ENCODE measurements at places on chromosomes 11 and 22. TPM values are rescaled to one million over a fixed set of nuclear protein-coding genes. Genes with fewer than 3 reads are reported as not detected.
A peak's percentile ranks its signal among the peaks of the same experiment; 100 is the strongest.

- no peak for DNase-seq
Measured at GRCh38 chr11:8095371-8095770, 14.4 kb downstream of the TUB start.

DNA sequence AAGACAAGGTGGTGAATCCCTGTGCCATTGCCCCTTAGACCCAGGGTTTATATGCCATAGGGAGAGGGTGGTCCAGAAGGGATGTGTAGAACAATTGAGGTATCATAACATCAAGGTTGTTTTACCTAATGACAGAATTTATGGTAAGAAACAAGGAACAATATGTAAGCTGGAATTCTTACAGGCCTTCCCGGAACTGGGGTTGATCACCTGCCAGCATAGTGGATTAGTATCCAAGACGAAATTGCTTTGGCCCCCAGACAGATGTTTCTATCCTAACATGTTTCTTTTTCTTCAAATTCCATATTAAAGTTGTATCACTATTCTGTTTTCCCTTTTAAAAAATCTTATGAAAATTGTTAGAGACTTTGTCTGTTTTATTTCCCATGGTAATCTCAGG is 343.8 kb upstream of the ANO3 start:
- no peak for DNase-seq

DNA sequence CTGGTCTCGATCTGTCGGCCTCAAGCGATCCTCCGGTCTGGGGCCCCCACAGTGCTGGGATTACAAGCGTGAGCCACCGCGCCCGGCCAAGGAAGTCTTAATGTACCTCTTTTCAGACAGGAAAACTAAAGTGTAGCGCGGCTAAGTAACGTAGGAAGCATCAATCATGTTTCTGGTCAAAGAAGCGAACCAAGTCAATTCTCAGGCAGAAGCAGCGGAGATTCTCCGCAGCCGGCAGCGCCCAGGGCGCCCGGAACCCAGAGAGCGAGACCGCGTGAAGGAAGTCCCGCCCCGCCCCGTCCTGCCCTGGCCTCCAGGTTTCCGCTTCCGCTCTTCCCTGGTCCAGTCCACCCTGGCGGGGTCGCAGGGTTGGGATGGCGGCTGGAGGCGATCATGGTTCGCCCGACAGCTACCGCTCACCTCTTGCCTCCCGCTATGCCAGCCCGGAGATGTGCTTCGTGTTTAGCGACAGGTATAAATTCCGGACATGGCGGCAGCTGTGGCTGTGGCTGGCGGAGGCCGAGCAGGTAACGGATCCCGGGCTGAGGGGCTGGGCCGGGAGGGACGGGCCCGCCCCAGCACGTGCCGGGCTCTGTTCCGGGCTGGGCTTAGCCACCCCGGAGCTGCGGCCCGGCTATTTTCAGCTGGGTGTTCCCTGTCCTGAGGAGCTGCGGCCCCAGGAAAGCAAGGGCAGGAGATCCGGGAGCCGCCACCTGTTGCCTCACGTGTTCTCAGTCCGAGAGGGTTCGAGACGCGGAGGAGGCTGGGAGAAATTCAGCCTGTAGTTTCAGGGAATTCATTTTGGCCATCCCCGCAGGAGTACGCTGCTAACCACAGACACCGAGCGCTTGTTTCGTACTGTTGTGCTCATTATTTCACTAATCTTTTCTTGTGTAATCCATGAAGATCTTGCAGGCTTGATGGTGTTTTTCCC is at the start of gene ADSL:
TSS of gene ADSL (plus strand) at position 316 of the 934 bp plus-strand sequence. CDS start at position 375, 59 bp downstream.
- peak; percentile 92 for DNase-seq

DNA sequence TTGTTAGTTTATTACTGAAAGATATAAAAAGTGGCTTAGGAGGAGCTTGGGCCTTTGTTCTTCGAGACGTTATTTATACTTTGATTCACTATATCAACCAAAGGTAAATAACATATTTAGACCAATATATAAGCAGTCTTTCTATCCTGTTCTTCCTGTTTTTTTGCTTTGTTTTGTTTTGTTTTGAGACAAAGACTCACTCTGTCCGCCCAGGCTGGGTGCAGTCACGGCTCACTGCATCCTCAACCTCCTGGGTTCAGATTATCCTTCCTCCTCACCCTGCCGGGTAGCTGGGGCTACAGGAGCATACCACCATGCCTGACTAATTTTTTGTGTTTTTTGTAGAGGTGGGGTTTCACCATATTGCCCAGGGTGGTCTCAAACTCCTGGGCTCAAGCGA is 66.8 kb downstream of the ATM start:
- no peak for DNase-seq

GRCh38 chr11:72591785-72592502 is 82.3 kb downstream of the PDE2A start:
- DNase-seq: no peak

GRCh38 chr11:34323601-34324000 is 34.2 kb downstream of the ABTB2 start:
- DNase-seq: no peak

- no peak for DNase-seq
Measured at GRCh38 chr11:119320240-119320775, 3.4 kb upstream of the MCAM start.

GRCh38 chr11:9259981-9260837 is 4.9 kb downstream of the DENND5A start:
- no peak for DNase-seq

GRCh38 chr11:63991558-63991957 is 5.3 kb downstream of the OTUB1 start:
- no peak for DNase-seq

GRCh38 chr11:26665946-26666345 is 55.9 kb downstream of the SLC5A12 start:
- no peak for DNase-seq

DNA sequence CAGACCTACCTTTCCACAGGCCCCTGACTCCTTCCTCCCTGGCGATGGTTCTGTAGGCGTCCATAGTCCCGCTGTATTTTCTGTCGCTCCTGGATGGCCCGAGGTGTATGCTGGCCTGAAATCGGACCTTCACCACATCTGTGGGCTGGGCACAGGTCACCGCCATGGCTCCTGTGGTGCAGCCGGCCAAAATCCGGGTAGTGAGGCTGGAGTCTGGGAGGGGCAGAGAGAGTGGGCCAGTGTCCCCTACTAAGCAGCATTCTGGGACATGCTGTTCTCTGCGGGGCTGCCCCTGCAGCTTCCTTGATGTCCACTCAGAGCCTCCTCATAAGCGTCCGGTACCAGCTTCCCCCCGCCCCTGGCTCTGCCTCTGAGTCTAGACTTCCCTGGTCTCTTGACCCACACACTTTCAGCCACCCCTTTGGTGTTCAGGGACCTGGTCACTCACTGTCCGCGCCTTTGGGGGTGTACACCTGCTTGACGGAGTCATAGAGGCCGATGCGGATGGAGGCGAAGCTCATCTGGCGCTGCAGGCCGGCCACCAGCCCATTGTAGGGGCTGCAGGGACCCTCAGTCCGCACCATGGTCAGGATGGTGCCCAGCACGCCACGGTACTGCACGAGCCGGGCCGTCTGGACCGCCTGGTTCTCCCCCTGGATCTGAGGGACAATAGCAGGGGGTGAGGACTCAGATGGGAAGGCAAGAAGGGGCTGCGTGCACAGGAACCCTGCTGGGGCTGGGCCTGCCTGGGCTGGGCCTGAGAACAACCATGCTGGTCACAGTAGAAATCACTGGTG is 3.0 kb downstream of the UCP3 start:
- DNase-seq: no peak

DNA sequence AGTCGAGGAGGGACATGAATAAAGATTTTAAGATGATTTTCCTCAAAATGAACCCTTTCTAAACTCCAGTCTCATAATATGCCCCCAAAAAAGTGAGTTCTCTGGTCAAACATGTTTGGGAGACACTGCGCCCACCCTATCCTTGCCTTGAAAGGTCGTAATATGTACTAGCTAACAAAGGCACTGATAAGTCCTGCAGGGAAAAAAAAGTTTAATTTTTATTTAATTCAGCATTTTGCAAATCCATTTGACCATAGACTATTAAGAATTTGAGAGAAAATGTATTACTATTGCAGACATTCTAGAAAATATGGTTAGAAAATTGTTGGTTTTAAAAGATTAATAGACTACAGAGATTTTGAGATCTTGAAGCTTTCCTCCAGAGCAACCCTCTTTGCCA is 120.6 kb upstream of the ASPHD2 start:
- DNase-seq: no peak

GRCh38 chr22:47091921-47092700 is 329.7 kb downstream of the TBC1D22A start:
- DNase-seq: no peak

GRCh38 chr11:129951201-129951865 is 51.3 kb downstream of the PRDM10 start:
- DNase-seq: no peak

DNA sequence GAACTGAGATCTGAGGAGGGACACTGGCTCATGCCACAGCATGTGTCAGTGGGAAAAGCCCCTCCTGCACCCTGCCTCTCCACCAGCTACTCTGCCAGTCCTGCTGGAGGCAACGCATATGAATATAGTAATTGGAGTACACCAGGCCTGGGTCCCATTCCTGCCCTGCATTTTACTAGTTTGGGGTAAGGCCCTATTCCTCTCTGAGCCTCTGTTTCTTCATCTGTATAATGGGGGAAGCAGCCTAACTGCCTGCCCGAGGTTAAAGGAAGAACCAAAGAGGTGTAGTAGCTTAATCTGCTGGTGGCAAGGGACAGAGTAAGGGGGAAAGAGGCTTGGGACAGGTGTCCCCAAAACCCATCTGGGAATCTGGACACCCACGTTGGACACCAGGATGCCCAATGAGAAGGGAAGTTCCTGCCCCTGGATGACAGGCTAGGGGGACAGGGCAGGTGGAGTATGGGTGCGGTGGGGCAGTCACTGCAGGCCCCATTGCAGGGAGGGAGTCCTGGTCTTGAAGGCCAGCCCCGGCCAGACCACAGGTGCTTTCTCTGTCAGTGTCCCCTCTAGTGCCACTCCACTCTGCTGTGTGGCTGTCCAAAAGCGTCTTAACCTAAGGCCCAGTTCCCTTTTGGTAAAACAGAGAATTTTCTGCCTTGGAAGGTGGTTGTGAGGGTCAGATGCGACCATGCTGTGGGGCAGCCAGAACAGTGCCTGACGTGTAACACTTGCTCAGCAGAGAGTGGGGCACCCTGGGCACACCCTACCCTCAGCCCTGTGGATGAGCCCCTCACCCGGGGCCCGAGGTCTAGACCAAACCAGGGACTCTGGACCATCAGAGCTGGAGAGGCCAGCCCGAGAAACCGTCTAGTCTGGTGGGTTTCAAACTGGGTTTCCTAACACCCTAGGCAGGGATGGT is 11.5 kb downstream of the TSKU start:
- no peak for DNase-seq

GRCh38 chr11:877565-877964 is 33.0 kb downstream of the CHID1 start:
- DNase-seq: no peak

DNA sequence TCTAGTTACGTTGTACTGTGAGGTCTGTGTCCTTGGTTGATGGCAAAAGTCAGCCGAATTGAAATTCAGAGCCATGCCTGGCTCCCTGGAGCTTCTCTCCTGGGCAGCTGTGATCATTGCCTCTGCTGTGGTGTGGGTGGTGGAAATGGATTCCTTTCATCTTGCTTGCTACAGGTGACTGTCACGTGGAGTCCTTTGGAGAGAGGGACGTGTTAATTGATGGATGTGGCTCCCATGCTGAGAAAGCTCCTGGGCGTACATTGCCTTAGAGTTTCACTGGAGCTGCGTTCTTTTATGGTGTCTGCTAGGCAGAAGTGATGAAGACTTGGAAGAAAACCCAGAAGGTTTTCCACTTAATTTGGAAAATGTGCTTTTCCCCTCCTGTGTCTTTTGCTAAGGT is 41.9 kb upstream of the PPP6R3 start:
- no peak for DNase-seq

DNA sequence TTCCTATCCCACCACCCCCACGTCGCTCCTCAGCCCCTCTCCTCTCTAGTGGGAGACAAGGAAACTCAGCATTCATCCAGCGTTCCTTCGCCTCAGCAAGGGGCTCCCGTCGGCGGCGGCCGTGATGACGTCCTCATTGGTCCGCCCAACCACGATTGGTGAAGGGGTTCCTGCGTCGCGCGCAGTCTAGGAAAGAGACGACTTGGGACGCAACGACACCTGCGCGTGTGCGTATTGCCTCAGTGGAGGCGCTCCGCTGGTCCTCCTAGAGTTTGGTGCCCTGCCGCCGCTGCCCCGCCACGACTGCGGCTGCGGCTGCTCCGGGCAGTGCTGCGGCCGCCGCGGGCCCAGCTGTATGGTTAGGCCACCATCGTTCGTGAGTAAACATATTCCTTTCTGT is 56.6 kb downstream of the CCDC81 start:
- no peak for DNase-seq

DNA sequence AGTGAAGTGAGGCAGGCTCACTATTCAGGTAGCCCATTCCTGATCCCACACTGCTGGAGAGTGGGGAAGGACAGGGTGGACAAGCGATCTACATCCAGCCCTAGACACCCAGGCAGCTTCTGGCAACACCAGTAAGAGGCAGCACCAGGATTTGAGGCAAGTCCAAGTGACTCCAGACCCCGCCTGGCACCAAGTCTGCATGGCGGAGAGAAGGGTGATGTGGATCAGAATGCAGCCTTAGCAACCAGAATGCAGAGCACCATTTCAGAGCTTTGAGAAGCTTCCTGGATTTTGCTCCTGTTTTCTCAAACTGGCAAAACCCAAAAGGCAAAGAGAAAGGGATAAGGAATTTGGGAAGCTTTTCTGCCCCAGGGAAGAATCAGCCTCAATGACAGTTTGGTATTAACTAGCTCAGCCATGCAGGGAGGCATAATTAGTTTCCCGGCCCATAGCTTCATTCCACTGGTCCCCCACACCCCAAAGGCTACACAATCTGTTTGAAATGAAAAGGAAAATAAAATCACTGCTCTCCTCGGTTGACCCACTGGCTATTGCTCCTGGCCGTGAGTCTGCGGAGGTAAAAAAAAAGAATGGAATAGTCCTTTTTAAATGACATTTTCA is 17.3 kb downstream of the GALNT18 start:
- DNase-seq: no peak

GRCh38 chr22:24063986-24064385 is 52.9 kb downstream of the CABIN1 start:
- DNase-seq: no peak

- peak; percentile 77 for DNase-seq
Measured at GRCh38 chr11:126115816-126116331, 53.2 kb upstream of the CDON start.

- DNase-seq: no peak
Measured at GRCh38 chr22:21570398-21570797, 2.9 kb downstream of the UBE2L3 start.

The ROM1 gene
- 1.5 TPM for total RNA-seq

The FXYD6 gene
- total RNA-seq: 34.6 TPM

The KLHL35 gene
- 0.48 TPM for total RNA-seq

The KRTAP5-2 gene
- total RNA-seq: not detected

The SULT4A1 gene
- total RNA-seq: 0.51 TPM

The SLC25A18 gene
- 2.5 TPM for total RNA-seq

The CECR2 gene
- 5.5 TPM for total RNA-seq

The CCDC81 gene
- 0.32 TPM for total RNA-seq

The VPREB1 gene
- not detected for total RNA-seq

The LDHAL6A gene
- total RNA-seq: not detected

The SGSM1 gene
- 9.2 TPM for total RNA-seq

The FGF4 gene
- not detected for total RNA-seq

The PPP1CA gene
- 103 TPM for total RNA-seq

All from Right ventricle myocardium superior (tissue), 1 donor.